ENCODE measurements at places on chromosomes 7 and 10.

GRCh38 chr7:149495785-149496641 lies 1.6 kb downstream of the ZNF746 start:
- peak; percentile 54 for DNase-seq

DNA sequence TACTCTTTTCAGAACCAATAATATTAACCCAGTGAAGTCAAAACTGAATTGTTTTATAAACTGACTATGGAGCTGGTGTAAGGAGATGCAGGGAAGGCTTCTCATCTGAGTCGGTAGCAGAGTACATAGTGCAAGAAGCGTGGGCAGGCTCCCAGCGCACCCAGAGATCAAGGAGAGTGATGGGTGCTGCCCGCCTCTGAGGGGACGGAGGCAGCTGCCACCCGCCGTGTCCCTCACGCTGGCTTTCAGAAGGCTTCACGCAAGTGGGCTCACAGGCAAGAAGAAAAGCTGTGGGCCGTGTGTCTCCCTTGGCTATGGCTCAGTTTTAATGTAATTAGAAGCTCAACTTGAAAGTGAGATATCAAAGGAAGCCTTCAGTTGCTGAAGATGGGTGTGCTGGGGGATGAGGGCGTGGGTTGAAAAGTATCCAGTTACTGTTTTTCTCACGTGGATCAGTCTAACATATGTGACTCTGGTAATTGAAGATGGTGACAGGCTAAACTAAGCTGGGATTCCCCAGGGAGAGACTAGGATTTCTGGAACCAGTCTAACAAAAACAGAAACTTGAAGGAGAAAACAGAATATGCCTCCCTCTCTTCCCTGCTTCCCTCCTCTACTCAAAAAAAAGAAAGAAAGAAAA lies 159.9 kb downstream of the MGMT start:
- DNase-seq: no peak

DNA sequence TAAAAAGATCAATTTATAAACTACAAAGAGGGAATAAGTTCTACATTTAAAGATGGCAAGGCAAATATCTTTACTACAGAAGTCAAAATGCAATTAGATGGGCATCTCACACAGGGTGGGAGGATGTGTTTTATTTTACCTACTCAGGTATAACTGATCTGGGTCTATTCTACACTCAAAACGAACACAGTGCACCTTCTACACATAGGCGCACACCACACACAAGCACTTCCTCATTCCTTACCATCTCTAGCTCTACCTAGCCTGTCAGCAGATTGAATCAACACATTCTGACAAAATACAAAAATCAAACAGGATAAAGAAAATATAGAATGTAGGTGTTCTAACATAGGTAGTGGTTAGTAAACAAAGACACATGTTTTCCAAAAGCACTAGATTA lies 64.8 kb downstream of the SGCE start:
- DNase-seq: no peak

- DNase-seq: no peak
Observed at GRCh38 chr10:5522913-5523560, 1.7 kb upstream of the CALML3 start.

DNA sequence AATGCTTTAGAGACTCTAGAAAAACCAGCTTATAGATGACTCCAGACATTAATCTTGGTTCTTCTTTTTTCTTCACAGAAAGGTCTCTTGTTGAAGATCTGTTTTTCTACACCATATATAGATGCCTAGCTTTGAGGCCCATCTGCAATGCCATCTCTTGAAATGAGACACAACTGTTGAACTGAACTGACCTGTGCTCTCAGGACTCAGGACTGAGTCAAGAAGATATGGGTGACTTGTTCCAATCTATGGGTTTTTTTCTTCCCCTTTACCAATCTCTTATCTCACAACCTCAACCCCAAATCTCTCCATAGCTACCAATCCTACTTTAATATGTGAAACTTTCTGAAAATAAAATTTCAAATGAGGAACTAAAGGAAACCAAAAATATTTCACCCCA lies 194.7 kb downstream of the SNX13 start:
- DNase-seq: no peak
